ENCODE measurements at places on chromosomes 16 and 17.

DNA sequence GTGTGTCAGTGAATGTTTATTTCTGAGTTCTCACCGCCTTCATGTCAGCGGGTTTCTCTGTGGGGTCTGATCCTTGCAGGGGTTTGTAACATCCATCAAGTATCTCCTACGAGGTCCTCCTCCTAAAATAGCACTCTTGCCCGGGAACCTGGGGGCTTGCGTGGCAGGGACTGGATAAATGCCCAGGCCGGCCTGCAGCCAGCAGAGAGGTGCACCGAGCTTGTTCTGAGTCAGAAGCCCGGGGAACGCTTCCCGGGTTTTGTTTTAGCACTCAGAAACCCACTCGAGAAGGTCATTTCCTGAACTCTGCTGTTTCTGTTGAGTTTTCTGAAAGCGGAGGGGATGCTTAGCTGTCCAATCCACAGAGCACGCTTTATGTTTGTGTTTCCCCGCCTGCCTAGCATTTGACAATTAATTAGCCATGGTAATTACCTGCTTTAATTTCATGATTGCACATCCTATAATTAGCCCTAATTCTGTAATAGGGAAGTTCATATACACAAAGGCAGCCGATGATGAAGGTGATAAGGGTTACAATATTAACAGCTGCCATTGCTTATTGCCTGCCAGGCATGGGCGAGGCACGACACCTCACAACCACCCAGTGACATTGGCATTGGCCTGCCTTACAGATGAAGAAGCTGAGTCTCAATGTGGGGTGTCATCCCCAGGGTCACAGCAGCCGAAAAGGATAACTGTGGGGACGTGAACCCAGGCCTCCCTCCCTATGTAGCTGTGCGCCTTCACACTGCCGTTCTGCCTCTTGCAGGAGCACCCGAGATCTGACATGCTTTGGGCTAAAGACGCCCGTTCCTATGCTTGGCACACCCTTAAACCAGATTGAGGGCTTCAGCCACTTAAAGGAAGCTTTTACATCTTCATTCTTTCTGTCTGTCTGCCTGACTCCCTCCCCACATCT, 333.1 kb downstream of the CPPED1 start:
- peak; percentile 93 for DNase-seq

DNA sequence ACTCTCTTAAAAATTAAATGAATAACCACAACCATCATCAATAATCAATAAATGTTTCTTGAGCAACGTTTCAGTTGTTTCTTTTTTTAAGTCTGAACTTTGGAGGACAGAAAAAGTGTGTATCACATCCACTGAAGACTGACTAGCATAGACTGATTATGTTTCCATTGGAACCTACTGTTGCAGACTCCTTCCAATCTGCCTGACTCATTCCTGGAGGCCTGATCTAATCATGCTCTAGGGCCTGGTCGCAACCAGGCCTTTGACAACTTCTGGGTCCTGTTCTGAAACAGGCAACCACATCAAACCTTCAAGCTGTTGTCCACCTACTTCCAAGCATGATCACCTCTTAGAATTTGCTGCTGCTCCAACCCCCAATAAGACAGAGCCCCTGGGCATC, 109.2 kb upstream of the NUDT7 start:
- no peak for DNase-seq

- DNase-seq, result no peak
Measured at GRCh38 chr16:8853611-8854010, 15.2 kb downstream of the CARHSP1 start.

GRCh38 chr16:55036371-55036821, 105.7 kb downstream of the IRX5 start:
- no peak for DNase-seq

DNA sequence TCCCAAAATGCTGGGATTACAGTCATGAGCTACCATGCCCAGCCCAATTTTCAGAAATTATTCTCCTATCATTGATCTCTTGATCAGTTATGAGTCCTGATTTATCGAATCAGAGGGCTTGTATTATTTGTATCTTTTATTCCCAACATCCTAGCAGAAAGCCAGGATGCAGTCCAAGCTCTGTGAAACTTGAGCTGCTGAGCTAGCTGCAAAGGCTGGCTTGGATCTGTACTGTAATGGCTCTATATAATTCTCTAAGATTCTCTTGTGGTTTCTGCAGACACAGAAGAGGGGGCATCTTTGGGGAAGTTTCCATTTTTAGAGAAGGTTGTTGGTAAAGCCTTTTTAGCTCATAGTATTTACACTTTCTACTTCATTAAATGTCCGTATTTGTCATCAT, 227.1 kb downstream of the MAP2K4 start:
- no peak for DNase-seq

- DNase-seq, result no peak
Measured at GRCh38 chr17:15660077-15660476, 24.0 kb downstream of the TRIM16 start.

- DNase-seq, result no peak
Measured at GRCh38 chr16:53745753-53746266, 41.9 kb downstream of the FTO start.

GRCh38 chr17:7347630-7348477, 4.1 kb upstream of the KCTD11 start:
- no peak for DNase-seq

- peak; percentile 43 for DNase-seq
Measured at GRCh38 chr17:66807182-66807581, 27.7 kb upstream of the CACNG5 start.

DNA sequence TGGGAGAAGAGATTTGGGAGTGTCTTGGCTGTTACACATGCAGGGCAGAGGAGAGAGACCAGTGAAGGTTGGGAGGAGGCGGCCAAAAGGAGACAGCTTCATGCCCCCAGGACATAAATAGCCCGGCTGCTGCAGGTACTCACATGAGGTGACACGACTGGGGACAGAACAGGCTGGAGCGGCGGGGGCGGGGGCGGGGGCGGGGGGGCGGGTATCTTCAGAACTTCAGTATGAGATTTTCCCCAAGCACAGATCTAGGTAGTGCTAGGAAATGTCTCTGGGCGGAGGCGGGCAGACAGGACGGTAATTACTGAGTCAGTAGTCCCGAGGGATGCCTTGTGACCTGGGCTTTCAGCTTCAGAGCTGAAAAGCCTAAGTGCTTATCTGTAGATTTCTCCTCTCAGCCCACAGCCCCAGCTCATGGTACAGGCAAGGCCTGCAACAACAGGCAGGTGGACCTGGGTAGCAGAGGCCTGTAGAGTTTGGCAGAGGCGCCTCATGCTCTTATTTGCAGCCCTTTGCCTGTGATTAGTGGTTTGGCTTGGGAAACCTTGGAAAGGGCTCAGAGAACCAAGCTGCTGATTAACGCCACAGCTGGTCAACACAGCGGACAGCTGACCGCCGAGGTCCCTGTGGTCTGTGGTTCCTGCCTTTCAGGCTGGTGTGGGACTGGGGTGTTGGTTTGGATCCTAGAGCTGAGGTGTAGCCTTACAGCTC, 24.5 kb downstream of the UNK start:
- no peak for DNase-seq

DNA sequence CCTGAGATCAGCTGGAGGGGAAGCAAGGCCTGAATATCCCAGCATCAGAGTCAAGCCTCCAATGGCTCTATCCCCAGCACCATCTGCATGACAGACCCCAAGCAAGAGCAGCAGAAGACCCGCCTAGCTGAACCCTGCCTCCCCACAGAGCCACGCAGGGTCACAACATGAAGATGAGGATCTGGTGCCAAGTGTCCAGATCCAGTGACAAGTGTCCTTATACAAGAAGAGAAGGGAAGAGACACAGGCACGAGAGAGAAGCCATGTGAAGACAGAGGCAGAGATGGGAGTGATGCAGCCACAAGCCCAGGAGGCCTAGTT, 28.9 kb downstream of the TNFRSF13B start:
- DNase-seq, result no peak

DNA sequence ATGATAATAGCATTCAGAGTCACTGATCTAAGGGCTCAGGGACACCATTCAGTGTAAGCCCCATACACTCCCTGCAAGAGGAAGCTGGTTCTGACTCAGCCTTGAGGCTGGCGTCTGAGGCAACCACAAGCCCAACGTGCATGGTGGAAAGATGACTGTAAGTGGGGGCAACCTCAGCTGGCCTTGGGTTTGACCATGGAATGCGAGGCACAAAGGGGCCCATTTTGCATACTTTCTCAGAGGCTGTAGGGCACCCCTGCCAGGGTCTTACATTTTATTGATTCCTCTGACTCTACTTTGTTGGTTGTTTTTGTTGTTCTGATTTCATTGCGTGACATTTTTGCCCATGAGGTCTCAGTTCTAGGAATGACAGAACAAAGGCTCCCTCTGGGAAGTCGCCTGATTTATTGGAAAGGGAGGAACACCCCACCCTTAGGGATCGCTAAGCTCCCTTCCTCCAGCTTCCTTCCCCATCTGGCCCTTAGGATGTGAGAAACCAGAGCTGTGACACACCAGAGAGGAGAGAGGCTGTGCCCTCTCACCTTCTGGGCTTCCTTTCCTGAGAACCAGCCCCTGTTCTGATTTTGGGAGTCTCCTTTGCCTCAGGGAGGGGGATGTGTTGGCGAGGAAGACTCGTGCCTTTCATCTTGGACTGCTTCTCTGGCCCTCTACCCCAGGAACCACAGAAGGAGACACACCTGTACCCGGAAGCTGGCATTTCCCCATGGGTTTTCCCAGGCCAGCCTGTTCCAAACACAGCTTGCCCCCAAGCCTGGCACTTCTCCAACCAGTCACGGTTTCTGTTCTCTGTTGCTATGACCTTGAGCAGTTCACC, 5.6 kb upstream of the CIITA start:
- no peak for DNase-seq

DNA sequence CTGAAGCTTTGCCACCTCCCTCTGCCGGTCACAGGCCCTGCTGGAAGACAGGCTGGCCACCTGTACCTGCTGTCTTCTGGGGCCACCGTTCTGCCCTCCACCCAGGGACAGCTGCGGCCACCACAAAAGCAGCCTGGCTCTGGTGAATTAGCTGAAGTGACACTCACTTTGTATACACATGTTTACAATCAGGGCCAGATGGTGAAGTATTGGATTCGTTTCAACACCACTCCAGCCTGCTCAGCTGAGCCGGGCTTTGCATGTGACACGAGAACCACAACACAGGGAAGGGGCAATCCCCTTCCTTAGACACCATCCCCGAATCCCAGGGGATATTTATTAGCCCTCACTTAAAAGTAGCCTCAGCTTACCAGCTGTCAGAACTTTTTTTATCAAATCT, 191.5 kb upstream of the RPL38 start:
- DNase-seq, result peak; percentile 91

DNA sequence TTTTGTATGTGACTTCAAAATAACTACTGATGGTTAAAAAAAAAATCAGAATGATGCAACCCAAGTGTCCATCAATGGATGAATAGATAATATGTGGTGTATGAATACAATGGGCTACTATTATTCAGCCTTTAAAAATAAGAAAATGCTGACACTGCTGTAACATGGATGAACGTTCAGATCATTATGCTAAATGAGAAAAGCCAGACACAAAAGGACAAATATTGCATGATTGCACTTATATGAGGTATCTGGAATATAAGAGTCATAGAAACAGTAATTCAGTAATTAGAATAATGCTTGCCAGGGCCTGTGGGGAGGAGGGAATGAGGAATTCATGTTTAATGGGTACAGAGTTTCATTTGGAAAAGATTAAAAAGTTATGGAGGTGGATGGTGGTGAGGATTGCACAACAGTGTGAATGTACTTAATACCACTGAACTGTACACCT, 25.4 kb downstream of the TENT4B start:
- no peak for DNase-seq

DNA sequence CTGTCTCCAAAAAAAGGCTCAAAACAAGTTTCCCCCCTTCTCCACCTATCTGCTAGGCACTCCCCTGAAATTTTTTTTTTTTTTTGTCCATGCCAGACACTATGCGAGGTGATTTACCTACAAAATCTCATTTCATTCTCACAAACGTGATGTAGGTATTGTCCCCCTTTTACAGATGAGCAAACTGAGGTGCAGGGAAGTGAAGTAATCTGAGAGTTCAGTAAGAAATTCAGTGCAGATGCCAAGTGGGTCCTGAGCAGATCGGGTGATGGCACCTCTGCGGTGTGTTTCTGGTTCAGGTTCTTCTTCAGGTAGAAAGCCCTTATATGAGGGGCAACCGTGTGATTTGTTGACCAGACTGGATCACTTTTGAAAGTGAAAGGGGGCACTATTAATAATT, 9.7 kb downstream of the TBKBP1 start:
- DNase-seq, result no peak

GRCh38 chr16:74695450-74696422, 4.9 kb downstream of the MLKL start:
- peak; percentile 29 for DNase-seq

DNA sequence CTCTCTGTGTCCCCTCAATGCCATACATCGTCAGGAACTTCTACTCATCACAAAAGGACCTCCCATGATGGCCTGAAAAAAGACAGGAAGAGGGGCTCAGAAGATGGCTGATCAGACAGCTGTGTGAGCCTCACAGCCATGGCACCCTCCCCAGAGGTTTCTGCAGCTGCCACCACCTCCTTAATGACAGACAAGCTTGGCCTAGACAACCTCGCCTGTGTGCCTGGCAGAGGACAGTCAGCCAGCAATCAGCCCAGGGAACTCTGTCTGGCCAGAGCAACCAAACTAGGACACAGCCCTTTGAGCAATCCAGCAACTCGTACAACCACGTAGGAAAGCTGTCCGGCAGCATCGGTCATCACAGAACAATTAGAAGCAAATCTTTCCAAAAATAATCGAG, 54.2 kb upstream of the MED9 start:
- DNase-seq, result no peak

DNA sequence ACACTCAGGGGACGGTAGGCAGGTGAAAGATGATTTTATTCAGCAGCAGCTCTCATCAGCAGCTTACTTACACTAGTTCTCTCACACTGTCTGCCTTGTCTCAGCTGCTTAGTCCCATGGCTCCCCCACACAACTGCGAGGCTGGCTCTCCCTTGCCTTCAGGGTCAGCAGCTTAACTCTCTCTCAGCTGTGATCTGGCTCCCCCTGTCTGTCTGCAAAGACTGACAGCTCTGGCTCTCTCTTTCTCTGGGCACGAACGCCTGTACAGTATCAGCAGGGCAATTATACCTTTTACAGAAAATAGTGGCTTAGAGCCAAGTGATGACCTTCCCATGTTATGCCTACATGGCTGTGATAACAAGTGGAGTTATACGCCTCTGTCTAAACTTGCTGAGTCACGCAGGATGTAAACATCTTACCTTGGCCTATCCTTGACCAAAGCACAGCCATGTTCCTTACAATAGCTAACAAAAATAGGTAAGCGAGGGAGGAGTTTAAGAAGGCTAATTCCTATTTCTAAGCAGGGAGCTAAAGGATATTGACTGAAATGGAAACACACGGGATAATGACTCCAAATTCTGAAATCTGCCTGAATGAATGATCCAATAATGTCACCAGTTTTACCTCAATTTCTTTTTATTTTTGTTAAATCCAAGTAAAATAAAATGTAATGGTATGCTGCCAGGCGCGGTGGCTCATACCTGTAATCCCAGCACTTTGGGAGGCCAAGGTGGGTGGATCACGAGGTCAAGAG, 1.1 kb upstream of the NDUFAB1 start:
- DNase-seq, result peak; percentile 60

GRCh38 chr16:30958175-30959079, 873 bp downstream of the SETD1A start:
- DNase-seq, result peak; percentile 32

DNA sequence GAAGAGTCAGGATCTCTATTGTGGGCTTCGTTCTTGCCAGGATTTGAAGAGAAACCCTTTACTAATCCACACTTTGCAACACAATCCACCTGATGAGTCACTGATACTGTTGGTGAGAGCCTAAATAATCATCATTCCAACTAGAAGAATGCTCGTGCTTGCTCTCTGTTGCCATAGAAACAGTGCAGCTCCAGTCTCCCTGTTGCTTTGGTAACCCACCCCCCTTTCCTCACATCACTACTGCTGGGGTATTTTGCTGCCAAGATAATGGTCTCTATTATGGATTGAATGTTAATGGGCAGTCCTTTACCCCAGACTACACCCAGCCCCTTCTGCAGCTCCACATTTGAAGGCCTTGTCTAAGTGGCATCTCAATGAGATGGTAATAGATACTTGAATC, 190.4 kb downstream of the ABCC12 start:
- DNase-seq, result peak; percentile 100
